ENCODE measurements at places on chromosomes 11 and 22.

GRCh38 chr11:124864176-124864891 lies 898 bp upstream of the ROBO3 start:
- no peak for DNase-seq

- DNase-seq = no peak
Observed at GRCh38 chr11:38530226-38530625, 1932.2 kb upstream of the RAG2 start.

- DNase-seq = no peak
Observed at GRCh38 chr11:12213883-12214282, 103.5 kb downstream of the MICAL2 start.

- no peak for DNase-seq
Observed at GRCh38 chr11:114929351-114930000, 251.1 kb downstream of the NXPE2 start.

- no peak for DNase-seq
Observed at GRCh38 chr11:114026355-114026754, 33.2 kb upstream of the ZBTB16 start.

DNA sequence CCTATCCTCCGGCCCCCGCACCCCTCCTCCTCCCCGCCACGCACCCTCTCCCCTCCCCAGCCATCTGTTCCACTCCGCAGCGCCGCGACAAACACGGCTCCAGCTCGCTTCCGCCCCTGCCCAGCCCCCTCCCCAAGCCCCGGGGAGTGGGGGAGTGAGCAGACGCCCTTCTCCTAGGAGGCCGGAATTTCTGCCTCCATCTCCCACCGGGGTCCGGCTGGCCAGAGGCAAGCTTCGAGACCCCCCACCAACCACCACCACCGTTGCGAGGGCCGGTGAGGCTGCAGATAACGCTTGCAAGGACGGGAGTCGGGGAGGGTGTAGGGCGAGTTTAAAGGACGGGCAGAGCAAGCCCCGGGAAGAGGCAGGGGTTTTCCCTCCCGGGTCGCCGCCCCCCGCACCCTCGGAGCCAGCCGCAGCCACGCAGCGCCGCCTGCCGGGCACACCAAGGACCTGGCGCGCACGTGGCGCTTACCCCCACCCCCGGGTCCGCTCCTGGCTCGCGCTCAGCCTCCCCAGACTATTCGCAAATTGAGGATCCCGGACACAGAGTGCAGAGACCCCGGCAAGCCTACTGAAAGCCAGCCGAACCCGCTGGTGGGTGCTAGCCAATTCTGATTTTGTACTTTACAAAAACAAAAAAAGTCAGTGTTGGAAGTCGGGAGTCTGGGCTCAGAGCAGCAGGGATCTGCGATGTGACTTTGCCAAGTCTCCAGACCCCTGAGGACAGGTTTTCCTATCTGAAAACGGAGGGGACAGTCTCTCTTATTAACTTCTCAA lies 22.6 kb downstream of the RTN4RL2 start:
- peak; percentile 75 for DNase-seq

DNA sequence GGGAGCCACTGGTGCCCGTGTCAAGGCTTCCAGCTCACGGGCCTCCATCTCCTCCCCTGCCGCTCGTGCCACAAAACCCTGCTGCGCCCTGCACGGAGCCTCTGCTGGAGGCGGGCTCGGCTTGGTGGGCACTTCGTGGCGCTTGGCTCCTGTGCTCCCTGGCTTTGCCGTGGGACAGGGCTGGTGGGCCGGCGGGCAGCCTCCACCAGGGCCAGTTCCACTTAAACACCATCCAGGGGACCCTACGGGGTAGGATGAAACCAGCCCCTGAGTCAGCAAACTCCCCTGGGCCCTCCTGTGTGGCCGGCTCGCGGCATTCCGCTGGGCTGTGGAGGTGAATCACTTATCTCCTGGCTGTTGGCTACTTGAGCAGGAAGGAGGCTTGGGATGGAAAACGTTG lies 1304.6 kb downstream of the BRD1 start:
- no peak for DNase-seq

- peak; percentile 38 for DNase-seq
Observed at GRCh38 chr11:10930972-10931760, 73.3 kb upstream of the ZBED5 start.

GRCh38 chr22:37488337-37489135 lies 2.4 kb upstream of the MFNG start:
- DNase-seq = no peak

DNA sequence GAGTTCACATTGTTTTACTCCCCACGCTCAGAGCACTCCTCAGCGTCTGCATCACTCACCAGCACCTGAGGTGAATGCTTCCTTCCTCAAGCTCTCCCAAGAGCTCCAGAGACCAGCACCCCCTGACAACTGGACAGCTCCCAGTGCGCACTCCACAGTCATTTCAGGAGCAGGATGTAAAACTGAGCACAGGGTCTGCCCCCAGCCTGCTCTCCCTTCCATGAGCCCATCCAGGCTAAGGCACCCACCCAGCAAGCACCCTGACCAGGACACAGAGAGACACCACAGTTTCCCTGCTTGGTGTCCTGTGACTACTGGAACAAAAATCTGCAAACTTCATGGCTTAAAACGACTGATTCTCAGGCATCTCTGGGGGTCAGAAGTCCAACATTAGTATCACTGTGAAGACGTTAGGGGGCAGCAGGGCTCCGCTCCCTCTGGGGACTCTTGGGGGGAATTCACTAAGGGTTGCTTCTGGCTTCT lies 3.3 kb downstream of the SCGB1D2 start:
- no peak for DNase-seq

- no peak for DNase-seq
Observed at GRCh38 chr11:22641559-22641958, 15.9 kb upstream of the FANCF start.

- no peak for DNase-seq
Observed at GRCh38 chr11:112106070-112106469, 19.4 kb downstream of the SDHD start.

- DNase-seq = peak; percentile 18
Observed at GRCh38 chr11:35662061-35662648, 420 bp upstream of the TRIM44 start.

DNA sequence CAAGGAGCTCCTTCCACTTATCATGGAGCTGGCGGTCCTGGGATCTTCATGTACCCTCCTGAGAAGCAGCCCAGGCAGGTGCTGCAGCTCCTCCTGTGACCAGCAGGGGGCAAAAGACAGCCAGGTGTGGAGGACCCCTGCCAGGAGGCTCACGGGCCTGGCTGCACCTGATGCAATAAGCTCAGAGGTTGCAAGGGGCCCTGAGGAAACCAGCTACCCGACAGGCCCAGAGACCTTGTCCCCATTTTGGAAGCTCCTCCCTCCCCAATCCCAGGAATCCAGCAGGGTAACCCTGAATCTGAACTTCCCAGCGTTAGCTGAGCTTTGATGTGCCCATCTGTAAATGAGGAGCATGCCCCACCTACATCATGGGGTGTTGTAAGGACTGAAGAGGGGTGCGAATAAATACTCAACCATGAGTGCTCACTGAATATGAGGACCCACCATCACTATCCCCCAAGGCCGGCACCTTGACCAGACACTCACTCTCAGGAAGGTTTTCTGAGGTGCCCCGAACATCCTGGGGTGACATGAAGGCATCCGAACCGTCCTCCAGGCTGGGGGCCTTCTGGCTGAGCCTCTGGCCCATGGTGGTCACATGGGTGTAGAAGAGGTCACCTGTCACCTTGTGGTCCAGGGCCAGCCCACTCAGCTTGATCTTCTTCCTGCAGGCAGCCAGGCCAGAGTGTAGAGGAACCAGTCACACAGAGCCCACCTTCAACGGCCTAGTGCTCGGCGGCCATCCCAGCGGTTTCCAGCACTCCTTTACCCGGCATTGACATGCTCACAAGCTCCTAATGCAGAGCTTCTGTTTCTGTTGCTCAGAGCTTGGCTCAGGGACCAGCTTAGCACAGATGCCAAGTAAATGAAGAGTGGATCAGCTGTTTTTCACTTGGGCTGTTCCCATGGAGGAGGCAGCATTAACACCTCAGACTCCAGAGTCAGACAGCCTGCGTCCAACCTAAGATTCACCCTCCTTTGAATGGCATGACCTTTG lies 21.7 kb downstream of the SLC43A1 start:
- DNase-seq = peak; percentile 80

GRCh38 chr22:35593891-35594470 lies 23.1 kb downstream of the MB start:
- no peak for DNase-seq

GRCh38 chr11:108587109-108587508 lies 6.5 kb downstream of the EXPH5 start:
- DNase-seq = no peak

DNA sequence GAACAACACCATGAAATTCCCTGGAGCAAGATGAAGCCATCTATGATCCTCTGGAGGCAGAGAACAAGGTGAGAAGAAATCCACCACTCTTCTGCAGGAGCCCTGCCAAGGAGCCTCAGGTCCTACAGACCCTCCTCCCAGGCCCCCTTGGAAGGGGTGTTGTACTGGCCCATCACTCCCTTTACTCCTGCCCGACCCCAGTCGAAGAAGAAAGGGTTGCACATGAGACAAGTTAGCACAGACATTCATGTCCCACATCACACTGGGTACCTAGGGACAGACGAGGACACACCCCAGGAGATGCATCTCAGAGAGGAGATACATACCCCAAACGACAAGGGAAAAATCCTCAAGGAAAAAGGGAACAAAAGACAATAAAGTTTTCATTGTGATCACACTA lies 82.8 kb upstream of the NARS2 start:
- no peak for DNase-seq

DNA sequence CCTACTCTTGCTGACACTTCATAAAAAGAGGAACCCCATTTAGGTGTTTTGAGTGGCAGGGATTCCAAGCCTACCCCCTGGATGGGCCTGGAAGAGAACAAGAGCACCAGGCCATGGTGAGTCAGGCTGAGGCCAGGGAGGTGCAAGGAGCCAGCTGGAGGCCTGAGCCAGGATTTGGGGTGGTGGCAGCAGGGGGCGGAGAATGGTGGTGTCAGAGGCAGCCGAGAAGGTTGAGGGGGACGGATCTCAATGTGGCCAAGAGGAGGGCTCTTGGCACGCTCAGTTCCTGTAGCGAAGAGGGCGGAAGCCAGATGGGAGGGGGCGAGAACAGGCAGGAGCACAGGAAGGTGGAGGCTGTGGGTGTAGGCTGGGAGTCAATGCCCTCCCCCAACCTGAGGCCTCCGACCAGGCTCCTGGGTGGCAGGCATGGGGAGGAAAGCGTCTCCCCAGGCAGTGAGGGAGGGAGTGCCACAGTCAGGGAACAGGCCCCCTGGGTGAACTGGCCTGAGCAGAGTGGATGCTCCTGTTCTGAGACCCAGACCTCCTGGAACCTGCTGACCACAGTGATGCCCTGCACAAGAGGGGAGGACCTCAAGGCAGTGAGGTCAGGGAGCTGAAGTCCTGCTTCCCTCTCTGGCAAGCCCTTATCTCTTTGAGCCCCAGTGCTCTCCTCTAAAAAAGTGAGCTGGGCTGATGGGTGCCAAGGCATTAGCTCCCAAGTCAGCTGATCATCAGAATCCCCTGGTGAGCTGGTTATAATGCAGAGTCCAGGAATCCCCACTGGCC lies 13.9 kb downstream of the RTN4RL2 start:
- DNase-seq = peak; percentile 34
